Naive B cell (primary cell): ENCODE measurements at places on chromosomes 16 and 17. TPM values are rescaled to one million over a fixed set of nuclear protein-coding genes. Genes with fewer than 3 reads are reported as not detected.

DNA sequence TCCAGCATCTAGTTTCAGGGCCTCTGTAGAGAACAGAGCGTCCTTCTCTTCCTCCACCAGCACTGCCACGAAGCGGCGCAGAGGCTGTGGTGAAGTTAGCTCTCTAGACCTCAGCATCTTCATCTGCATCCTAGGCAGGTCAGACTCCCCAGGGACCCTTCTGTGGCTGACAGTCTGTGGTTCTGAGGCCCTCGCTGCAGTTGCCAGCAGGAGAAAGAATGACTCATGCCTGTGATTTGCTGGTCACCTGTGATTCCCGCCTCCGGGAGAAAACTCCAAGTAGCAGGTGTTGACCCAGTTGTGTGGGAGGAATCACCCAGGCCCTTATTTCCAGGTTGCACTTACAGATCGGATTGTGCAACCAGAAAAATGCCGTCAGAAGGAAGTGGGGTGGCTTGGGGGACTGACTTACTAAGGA is 117.3 kb upstream of the CACNG5 start:
- no peak for DNase-seq

GRCh38 chr17:7083592-7083991 is 3.5 kb upstream of the CLEC10A start:
- DNase-seq: no peak

GRCh38 chr17:38908676-38909181 is 16.7 kb upstream of the LASP1NB start:
- no peak for DNase-seq

- peak; percentile 52 for DNase-seq
Observed at GRCh38 chr17:49996495-49997300, 1.7 kb upstream of the DLX3 start.

DNA sequence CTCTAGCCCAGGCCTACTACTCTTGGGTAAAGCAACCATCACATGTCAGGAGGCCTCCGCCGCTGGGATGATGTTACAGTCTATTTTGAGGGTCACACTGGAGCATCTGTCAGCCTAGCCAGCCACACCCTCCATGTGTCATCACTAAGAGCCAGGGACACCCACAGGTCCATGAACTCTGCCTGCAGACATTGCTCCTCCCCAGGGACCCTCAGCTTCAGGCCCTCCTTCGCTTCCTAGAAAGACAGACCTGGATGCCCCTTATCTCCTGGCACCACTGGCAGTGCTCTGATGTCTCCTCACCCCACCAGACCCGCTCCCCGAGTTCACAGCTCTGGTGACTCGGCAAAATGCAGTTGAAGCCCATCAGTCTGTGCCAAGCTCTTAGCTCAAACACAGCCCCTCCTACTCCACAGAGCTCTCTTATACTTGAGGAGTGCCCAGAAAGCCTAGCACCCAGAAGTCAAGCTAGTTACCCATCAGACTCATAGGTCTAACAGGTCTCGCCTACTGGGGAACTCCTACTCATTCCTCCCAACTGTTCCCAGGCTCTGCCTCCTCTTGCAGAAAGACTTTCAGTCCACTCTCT is 5.9 kb downstream of the RANBP10 start:
- DNase-seq: no peak

DNA sequence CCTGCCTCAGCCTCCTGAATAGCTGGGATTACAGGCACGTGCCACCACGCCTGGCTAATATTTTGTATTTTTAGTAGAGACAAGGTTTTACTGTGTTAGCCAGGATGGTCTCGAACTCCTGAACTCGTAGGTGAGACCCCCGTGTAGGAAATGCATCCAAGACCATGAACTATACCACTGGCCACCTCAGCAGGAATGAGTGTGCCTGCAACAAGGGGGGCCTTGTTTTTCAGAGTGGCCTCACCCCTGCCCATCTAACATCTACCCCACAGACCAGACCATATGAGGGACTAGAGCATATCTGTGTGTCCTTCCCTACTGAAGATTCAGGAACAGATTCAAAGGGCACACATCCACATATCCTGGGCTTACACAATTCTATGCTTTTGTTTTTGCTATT is 44.9 kb downstream of the SHISA6 start:
- DNase-seq: no peak

DNA sequence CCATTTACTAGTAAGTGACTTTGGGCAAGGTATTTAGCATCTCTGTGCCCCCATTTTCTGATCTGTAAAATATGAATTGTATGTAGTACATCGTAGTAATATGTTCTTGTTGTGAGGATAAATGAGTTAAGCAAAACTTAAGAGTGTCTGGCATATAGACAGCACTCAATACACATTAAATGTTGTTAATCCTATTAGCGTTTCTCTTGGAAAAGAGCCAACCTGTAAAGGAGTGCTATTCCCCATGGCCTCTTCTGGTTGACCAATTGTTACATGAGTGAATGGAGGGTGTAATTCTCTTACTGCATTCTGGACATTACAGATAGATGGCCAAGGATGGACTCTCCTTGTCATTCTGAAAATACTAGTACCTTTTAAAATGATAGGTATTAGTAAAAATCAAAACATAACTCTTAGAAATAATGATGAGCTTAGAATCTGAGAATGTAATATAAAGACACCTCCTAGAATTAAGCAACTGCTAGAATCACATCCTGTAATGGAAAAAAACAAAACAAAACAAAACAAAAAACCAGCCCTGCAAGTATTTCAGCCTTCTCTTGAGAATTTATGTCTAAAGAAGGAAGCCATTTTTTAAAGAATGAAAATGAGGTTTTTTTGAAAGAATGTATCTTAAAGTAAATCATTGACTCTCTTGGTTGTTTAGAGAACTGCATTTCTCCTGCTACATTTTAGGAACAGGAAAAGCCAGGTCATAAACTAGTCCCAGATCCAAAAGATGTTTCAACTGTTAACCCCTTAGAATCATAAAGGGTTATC is 30.5 kb downstream of the IQCK start:
- no peak for DNase-seq

DNA sequence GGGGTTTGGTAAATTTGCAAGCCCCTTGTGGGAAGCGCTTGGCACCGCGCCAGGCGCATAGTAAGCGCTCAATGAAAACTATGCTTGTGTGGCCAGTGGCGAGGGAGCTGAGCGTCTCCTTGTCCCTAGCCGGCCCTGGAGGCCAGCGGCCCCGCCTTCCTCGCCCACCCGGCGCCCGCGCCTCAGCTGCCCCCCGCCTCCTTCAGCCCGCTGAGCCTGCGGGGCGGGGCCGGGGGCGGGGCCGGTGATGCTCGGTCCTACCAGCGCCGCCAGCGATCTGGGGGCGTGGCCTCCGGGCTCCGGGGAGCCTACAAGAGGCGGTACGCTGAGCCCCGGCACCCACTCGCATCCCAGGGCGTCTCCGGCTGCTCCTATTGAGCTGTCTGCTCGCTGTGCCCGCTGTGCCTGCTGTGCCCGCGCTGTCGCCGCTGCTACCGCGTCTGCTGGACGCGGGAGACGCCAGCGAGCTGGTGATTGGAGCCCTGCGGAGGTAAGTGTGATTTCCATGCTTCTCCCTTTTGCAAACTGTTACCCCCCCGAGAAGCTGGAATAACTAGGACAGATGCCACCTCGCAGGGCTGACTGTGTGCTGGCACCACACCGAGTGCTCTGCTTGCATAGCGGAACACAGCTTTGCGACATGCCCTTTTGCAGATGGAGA is at the start of gene CRISPLD2:
TSS of gene CRISPLD2 (plus strand) at position 342 of the 661 bp plus-strand sequence. CDS start 18,511 bp downstream, outside the sequence.
- peak; percentile 68 for DNase-seq

DNA sequence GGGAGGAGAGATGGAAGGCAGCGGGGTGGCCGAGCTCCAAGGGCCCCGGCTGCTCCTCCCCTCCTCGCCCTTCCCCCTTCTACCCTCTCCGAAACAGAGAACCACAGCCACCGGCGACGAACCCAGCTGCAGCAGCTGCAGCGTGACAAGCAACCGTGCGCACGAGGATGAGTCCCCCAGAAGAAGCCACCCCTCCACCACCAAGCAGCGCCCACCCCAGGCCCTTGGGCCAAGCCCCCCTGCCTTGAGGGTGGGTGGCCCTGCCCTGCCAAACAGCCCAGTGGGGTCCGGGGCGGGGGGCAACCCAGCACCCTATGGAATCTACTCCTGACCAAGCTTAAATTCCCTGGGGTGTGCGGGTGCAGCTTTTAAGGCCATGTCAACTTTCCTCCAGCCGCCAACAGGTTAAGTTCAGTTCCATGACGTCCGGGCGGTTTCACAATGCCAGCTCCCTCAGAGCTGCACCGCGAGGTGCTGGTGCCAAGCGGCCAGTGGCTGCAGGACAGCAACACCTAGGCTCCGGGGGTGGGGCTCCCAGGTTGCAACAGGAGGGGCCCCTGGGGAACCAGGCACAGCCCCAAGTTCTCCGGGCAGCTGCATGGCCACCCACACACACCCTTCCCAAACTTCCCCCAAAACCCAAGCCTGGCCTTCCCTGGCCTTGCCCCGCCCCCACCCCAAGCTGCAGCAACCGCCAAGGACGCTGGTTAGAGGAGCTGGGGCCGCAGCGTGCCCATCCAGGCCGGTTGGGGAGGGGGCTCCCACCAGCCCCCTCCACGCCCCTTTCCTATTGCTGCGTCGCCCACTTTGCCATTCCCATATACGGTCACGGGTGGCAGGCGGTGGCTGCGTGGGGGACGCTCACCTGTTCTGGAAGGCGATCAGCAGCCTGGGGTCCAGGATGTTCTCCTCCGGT is 2.0 kb downstream of the CBX4 start:
- peak; percentile 72 for DNase-seq

- no peak for DNase-seq
Observed at GRCh38 chr17:47808036-47808829, 13.4 kb downstream of the OSBPL7 start.

- DNase-seq: no peak
Observed at GRCh38 chr16:3876160-3876559, 4.4 kb downstream of the CREBBP start.

- no peak for DNase-seq
Observed at GRCh38 chr17:65121916-65122806, 15.0 kb upstream of the RGS9 start.

The LIMD2 gene
- polyA plus RNA-seq: 650 TPM

The TENT4B gene
- 5.1 TPM for polyA plus RNA-seq

The LASP1 gene
- 43.0 TPM for polyA plus RNA-seq
